Smooth muscle cell of the brain vasculature (primary cell): ENCODE measurements at places on chromosomes 2 and 18.
A peak's percentile ranks its signal among the peaks of the same experiment; 100 is the strongest.

- no peak for DNase-seq
Observed at GRCh38 chr18:56637711-56638231, 621 bp downstream of the TXNL1 start.

DNA sequence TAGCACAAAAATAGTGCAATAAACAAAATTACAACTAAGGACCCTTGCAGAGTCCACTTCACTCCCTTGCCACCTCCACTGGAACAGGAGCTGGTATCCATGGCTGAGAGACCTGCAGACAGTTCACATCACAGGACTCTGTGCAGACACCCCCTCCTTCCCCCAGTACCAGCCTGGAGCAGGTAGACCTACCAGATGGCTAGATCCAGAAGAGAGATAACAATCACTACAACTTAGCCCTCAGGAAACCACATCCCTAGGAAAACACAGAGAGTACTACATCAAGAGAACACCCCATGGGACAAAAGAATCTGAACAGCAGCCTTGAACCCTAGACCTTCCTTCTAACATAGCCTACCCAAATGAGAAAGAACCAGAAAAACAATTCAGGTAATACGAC lies 49.8 kb downstream of the FBXO15 start:
- DNase-seq, result no peak

DNA sequence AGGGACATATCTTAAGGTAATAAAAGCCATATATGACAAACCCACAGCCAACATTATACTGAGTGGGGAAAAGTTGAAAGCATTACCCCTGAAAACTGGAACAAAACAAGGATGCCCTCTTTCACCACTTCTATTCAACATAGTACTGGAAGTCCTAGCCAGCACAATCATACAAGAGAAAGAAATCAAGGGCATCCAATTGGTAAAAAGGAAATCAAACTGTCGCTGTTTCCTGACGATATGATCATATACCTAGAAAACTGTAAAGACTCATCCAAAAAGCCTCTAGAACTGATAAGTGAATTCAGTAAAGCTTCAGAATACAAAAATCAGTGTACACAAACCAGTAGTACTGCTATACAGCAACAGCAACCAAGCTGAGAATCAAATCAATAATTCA lies 53.8 kb upstream of the PSME4 start:
- no peak for DNase-seq

- no peak for DNase-seq
Observed at GRCh38 chr2:70440621-70441020, 113.0 kb downstream of the TGFA start.

GRCh38 chr18:44229693-44230108 lies 451.0 kb upstream of the SETBP1 start:
- DNase-seq, result peak; percentile 36

DNA sequence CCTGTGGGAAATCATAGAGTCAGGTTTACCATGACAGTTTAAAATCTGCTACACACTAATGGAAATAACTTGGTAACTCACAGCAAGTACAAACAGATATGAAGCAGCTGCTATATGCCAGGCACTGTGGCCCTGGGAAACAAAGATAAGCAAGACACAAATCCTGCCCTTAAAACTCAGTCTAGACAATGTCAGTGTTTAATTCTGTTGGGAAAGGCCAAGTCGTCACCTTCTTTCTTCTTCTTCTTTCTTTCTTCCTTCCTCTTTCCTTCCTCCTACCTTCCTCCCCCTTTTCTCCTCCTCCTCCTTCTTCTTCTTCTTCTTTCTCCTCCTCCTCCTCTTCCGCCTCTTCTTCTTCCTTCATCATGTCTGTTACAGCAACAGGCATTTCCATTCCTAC lies 26.8 kb downstream of the PLEK start:
- DNase-seq, result no peak

- DNase-seq, result no peak
Observed at GRCh38 chr2:11387100-11387390, 42.6 kb upstream of the ROCK2 start.

DNA sequence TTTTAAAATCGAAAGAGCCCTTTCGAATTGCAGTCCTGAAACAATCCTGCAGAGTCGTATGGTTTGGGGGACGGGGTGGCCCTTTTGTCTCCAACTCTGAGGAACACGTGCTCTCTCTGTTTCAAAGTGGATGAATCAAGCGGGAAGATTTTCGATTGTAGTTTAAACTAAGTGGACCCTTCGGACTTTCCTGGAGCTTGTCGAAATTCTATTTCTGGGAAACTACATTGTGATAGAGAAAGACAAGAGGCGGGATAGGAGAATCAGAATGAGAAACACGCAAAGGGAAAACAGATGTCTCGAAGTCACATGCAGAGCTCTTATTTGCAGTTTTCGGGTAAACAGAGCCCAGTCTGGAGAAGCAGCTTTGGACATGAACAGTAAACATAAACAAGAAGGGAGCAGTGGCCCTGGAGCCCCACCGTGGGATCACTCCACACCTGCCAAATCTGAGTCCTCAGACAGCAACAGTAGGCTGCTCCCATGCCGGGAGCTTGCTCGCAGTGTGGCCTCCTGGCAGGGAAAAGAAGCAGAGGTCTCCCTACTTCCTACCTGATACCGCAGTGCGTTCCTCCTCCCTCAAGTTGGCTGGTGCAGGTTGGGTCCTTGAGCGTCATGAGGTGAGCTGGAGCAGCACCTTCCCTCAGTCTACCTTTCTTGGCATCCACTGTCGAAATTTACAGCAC lies 202.4 kb downstream of the SLC4A3 start:
- DNase-seq, result no peak

- DNase-seq, result no peak
Observed at GRCh38 chr18:61606068-61606660, 272.9 kb downstream of the CDH20 start.

DNA sequence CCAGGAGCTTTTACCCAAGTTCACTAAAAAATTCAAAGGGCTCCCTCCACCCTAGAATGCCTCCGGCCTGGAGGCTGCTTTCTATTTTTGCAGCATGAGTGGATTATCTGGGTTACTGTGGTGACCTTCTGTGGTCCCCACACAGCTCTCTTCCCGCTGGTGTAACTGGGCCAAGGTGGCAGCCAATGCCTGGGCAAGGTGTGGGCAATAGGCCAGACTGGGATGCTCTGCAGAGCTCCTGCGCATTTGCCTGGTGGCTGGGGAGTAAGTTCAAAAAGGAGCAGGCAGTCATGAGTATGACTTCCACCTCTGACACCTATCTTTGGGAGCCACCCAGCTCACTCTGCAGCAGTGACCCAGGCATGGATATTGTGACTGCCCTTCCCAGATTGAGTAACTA lies 130.5 kb upstream of the SPRED2 start:
- DNase-seq, result no peak

DNA sequence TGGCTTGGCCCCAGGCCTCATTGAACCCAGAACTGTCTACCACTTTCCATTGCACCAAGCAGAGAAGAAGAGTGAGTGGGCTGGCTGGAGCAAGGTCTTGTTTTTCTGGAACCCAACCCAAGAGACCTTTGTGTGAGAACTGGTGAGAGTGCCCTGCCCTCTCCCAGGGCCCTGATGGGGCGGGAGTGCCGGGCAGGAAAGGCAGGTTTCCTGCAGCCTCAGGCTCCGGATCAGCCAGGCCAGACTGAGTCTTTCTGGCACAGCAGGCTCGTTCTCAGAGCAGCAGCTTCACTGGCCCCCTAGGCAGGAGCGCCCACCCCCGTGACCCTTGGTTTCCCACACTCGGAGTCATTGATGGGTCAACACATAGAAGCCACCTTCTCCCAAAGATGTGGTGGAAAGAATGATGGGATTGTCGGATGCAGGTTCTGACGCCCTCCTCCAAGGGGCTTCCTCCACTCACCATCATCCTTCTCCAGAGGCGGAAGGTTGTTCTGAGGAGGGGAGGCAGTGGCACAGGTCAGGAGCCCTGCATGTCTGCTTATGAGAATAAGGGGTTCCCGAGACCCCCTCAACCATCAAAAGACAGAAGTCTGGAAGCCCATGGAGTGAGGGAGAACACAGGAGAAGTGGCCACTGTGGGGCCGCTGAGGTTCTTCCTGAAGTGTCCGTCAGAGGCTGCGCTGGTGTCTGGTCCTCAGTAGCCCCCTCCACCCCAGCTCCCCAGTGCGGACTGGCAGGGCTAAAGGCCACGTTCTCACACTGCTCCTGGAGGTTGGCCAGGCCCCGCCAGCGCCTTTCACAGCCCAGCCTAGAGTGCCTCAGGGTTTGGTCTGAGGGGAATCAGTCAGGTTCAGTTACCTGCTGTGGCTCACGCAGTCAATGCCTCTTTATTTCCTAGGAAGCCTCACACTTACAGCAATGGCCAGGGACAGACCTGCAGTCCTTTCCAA lies 62.8 kb upstream of the LAPTM4A start:
- no peak for DNase-seq
